ENCODE measurements at places on chromosomes 2 and 18. TPM values are rescaled to one million over a fixed set of nuclear protein-coding genes. Genes with fewer than 3 reads are reported as not detected.

The RPRM gene
- total RNA-seq, result not detected

DNA sequence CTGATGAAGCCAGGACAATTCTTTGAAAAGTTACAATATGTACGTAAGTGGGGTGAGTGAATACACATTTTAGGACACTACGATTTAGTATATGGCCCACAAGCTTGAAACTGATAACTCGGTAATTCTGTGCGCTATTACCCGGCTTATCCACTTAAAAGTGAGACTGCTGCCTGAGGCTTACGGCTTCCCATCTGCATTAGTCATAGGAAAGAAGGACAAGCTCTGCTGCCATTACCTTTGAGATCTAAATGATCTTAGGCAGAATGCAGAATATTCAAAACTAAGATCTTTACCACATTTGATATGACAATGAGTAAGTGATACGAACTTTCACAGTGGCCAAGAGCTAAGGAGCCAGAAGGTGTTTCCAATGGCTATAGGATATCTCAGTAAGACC lies 133.3 kb downstream of the GAREM1 start:
- H3K27me3 ChIP-seq, result no peaks in the 10 kb centered on the region
- no peaks in the 10 kb centered on the region for H3K4me1 ChIP-seq
- H3K27ac ChIP-seq, result no peak overlapping the region

The TWIST2 gene
- total RNA-seq, result 2.7 TPM

DNA sequence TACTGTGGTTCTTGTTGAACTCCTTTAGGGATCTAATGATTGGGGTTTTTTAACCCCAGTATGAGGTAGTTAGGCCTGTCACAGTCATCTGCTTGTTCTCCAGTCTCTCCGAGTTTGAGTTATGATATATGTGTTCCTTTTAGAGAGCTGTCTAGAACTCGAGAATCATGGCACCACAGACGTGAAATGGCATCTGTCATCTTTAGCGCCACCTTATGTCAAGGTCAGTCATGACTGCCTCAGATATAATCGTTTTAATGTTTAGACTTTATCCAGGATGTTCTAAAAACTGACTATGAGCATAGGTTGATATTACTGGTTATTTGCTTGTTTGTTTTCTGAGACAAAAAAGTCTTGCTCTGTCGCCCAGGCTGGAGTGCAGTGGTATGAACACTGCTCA lies 112.2 kb downstream of the CEP192 start:
- no peaks in the 10 kb centered on the region for H3K4me1 ChIP-seq
- no peaks in the 10 kb centered on the region for H3K27me3 ChIP-seq
- DNase-seq, result no peak
- no peak overlapping the region for H3K4me3 ChIP-seq
- no peaks in the 10 kb centered on the region for H3K36me3 ChIP-seq

DNA sequence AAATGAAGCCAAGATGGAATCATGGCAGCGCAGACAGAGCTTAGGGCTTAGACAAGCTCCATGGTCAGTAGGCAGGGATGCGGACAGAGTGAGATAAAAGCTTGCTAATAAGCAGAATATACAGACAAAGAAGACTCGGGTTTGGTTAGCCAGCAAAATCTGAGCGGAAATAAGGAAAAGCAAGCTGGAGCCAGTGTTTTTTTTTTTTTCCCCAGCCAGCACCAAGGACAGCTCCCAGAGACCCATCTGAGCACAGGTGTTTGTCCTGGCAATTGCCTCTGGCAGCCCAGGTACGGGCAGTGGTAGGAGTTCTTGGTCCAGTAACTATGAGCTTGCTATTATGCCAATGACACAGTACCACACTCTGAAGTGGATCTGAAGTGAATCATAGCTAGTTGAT lies 187.6 kb downstream of the ADCYAP1 start:
- no peak overlapping the region for H3K4me3 ChIP-seq
- H3K27ac ChIP-seq, result no peak overlapping the region
- no peaks in the 10 kb centered on the region for H3K4me1 ChIP-seq
- H3K27me3 ChIP-seq, result no peaks in the 10 kb centered on the region

Data from colonic mucosa (tissue), 4 donors.